ENCODE measurements at places on chromosomes 11 and 22.

DNA sequence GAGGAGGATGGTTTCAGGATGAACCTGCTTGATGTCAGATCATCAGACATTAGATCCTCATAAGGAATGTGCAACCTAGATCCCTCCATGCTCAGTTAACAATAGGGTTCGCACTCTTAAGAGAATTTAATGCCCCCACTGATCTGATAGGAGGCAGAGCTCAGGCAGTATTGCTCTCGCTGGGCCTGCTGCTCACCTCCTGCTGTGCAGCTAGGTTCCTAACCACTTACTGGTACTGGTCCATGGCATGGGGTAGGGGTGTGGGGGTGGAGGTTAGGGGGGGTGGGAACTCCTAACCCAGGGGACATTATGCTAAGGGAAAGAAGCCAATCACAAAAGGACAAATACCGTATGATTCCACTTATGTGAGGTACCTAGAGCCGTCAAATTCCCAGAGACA lies 256.5 kb downstream of the TENM4 start:
- no peak for DNase-seq

- DNase-seq, result no peak
Observed at GRCh38 chr11:128375961-128376360, 211.4 kb downstream of the ETS1 start.

DNA sequence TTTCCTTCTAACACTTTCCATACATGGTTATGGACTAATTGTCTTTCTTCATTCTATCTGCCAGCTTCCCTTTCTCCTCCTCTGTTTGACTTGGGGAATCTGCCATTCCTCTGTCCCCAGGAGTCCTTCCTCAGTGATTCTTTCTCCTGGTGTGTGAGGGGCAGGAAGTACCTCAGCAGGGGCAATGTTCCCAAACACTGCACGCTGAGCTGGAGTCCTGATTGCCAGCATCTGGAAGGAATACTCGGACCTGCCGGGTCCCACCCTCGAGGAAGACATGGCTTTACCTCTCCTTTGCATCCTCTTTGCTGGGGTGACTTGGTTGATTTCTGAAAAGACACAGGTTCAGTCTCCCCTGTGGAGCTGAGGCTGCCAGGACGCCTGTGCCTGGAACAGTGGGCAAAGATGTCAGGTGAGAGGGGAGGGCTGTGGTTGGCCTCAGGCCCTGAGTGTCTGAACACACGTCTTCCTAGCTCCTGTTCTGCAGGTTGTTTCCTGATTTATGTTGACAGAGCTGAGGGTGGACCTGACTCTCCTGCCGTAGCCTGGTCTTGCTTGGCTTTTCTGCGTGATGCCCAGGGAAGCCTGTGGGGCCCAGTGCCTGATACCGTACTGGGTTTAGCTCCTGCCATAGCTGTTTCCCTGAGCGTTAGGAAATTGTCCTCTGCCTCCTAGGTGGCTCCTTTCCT lies 4.3 kb downstream of the COX8A start:
- no peak for DNase-seq

DNA sequence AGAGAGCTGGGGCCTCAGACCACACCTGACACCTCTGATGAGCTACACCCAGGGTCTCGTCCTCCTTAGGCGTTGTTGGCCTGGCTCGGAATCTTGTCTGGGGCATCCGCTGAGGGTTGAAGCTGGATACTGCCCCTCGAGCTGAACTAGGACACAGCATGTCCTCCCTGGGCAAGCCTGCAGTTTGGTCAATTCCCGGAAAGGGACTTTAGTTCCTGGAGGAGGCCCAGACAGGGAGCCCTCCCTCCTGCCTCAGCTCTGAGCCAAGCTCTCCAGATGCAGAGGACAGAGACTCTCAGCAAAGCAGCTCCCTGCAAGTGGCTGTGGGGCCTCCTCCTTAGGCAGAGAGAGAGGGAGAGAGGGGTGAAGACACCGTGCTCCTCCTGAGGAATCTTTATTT lies 4.9 kb downstream of the APOL3 start:
- no peak for DNase-seq

GRCh38 chr11:11478687-11479086 lies 125.6 kb upstream of the CSNK2A3 start:
- DNase-seq, result no peak

DNA sequence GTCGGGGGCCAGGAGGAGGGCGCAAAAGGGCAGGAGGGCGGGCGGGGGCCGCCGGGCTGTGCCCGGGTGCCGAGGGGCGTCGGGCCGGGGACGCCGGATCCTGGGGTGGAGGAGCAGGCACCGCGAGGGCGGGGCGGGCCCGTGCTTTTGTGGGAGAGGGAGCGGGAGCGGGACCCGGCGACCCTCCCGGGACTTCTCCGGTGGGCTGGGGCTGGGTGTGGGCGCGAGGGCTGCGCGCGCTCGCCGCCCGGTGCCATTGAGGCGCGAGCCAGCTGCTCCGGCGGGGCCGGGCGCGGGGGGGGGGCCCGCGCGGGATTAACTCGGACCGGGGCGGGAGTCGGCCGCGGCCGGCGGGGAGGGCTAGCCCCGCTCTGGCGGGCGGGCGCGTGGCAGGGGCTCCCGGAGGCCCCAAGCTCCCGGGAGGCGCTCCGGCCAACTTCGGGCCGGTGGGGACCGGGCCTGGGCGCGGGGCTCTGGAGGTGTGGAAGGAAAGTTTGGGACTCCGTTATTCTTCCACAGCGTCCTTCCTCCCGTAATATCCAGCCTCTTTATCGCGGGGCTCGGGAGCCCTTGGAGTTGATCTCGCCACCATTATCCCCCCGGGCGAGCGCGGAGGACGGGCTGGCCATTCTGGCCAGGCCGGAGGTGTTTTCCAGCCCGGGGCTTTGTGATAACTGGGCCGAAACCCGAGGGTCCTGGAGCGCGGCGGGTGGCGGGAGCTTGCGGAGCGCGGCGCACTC lies 936 bp downstream of the CECR2 start:
- no peak for DNase-seq

GRCh38 chr11:12266132-12266531 lies 111.2 kb upstream of the PARVA start:
- DNase-seq, result no peak

DNA sequence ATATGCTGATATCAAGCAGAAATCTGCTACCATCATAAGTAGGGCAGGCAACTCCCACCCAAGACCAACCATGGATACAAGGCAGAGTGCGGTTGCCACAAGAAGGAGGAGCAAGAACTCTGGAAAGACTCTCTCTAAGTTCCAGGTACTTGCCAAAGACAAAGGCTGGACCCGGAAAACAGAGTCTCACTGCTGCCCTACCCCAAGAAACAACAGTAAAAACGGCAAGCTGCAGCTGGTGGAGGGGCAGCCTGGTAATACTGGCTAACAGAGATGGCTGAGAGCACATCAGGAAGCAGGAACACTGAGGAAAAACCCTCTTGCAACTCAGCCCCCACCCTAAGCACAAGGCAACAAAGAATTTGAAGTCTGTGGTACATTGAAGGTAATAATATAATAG lies 27.7 kb upstream of the NXPE2 start:
- DNase-seq, result no peak

GRCh38 chr11:24145411-24145810 lies 351.4 kb upstream of the LUZP2 start:
- DNase-seq, result no peak

DNA sequence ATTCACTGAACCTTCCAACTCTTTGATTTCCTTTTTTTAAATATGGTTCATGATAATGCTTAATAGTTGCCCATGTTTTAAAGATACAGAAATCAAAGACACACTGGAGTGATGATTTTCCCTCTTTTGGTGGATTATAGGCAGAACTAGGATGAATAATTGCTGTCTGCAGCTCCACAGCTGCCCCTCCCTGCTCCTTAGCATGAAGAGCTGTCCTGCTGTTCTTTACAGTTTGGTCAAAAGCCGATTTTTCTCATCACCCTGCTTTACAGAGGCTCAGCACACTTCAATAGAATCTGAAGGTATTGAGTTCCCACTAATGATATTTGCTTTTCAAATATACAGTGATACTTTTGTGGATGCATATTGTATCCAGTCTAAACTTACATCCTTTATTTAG lies 202.6 kb downstream of the AASDHPPT start:
- DNase-seq, result no peak

DNA sequence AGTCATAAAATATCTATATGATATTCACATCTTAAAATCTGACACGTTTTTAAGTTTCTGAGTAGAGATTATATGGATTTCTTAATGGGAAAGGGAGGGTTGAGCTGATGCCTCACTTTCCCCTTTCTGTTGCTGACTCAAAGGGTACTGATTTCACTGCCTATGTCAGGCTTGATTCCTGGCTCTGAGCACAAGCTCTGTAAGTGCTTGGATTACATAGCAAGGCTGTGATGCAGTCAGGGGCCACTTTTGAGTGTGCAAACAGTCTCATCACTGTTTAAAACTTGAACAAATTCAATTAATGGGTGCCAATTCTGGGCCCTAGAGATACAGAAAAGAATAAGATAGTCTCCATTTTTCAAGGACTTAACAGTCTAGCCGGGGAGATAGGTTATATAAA lies 14.4 kb downstream of the ATXN10 start:
- DNase-seq, result no peak

DNA sequence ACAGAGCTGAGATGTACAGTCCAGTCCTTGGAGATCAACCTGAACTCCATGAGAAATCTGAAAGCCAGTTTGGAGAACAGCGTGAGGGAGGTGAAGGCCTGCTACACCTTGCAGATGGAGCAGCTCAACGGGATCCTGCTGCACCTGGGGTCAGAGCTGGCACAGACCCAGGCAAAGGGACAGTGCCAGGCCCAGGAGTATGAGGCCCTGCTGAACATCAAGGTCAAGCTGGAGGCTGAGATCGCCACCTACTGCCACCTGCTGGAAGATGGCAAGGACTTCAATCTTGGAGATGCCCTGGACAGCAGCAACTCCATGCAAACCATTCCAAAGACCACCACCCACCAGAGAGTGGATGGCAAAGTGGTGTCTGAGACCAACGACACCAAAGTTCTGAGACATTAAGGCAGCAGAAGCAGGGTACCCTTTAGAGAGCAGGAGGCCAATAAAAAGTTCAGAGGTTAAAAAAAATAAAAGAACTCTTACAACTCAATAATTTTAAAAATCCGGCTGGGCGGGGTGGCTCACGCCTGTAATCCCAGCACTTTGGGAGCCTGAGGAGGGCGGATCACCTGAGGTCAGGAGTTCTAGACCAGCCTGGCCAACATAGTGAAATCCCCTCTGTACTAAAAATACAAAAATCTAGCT lies 69.9 kb upstream of the RTL6 start:
- peak; percentile 33 for DNase-seq

DNA sequence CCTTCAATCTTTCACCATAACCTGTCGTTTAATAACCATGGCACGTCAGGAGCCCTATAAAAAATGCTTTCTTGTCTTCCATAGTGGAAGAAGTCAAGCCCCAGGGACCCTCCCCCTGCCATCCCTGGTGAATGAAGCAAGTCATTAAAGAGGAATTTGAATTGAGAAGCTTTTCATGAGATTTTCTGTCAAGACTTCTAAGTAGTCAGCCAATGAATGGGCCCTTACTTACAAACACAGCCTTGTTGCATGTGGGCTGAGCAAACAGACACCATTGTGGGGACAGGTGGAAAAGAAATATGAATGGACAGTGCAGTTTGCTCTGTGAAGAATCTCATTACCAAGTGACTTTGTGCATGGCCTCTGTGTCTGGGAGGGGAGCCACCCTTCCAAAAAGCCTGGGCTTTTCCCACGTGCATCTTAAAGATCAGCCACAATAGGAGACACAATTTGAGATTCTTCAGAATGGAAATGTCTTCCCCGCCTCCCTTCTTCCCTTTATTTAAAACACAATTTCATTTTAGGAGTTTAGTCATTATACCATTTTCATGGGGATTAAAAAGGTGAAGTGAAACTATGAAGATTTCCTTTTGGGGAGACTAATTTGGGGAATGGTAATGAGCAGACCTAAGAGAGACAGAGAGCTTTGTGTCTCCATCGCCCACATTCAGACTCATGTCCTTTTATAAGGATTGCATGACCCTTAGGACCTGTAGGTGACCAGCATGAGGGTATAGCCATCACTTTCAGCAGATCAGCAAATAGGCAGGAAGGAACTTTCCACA lies 152.0 kb downstream of the LRRC4C start:
- no peak for DNase-seq

- no peak for DNase-seq
Observed at GRCh38 chr11:57277845-57278720, 41.0 kb upstream of the APLNR start.

- DNase-seq, result no peak
Observed at GRCh38 chr11:131301306-131301705, 69.1 kb upstream of the NTM start.

DNA sequence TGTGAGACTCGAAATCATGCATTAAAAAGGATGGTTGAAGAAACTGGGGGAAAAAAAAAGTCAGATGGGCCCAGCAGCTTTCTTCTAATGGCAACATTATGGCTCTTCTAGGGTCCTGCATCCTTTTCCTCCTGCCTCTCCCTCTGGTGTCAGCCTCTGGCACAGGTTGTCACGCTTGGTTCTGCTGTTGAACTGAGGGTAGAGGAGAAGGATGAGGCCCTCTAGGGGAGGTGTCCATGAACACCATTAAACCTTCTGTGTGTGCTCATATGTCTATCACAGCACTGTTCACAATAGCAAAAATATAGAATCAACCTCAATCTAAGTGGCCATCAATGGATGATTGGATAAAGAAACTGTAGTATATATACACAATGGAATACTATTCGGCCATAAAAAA lies 36.0 kb downstream of the BUD13 start:
- DNase-seq, result no peak

- DNase-seq, result no peak
Observed at GRCh38 chr11:11987503-11988022, 20.9 kb downstream of the DKK3 start.

GRCh38 chr22:40877488-40877887 lies 15.6 kb upstream of the DNAJB7 start:
- DNase-seq, result no peak

DNA sequence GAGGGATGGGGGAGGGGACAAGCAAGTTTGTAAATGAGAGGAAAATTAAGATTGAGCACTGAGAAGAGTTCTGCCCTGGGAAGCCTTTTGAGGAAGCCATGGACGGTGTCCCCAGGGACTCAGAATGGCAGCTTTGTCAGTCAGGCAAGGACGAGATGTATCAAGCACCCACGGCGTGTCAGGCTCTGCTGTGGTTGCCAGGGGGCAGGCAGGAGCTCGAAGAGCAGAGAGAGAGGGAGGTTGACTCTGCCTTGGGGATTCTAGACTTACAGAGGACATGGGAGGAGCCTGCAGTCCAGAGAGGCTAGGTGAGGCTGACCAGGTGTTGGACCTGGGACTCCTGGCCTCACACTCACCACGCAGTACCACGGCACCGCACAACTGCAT lies 29.1 kb upstream of the SYT7 start:
- DNase-seq, result no peak

- peak; percentile 60 for DNase-seq
Observed at GRCh38 chr11:6402561-6402981, 12.3 kb downstream of the SMPD1 start.

DNA sequence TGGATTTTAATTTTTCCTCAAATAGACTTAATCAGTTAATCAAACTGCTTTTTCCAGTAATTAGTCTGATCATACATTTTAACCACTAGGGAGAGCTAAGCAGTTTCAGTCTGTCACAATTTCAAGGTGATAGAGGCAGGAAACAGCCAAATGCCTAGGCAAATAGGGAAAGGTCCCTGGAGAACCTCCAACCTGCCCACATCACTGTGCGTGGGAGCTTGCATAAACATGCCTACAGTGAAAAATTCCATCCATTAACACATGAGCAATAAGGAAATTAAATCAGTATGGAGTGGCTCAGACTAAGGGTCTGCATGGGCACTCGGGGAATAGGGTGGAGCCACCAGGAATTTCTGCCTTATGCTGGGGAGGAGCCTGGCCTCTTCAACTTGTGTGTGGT lies 74.6 kb downstream of the AASDHPPT start:
- no peak for DNase-seq
